AG20443 (cell line): ENCODE measurements at places on chromosomes 1 and 21.

DNA sequence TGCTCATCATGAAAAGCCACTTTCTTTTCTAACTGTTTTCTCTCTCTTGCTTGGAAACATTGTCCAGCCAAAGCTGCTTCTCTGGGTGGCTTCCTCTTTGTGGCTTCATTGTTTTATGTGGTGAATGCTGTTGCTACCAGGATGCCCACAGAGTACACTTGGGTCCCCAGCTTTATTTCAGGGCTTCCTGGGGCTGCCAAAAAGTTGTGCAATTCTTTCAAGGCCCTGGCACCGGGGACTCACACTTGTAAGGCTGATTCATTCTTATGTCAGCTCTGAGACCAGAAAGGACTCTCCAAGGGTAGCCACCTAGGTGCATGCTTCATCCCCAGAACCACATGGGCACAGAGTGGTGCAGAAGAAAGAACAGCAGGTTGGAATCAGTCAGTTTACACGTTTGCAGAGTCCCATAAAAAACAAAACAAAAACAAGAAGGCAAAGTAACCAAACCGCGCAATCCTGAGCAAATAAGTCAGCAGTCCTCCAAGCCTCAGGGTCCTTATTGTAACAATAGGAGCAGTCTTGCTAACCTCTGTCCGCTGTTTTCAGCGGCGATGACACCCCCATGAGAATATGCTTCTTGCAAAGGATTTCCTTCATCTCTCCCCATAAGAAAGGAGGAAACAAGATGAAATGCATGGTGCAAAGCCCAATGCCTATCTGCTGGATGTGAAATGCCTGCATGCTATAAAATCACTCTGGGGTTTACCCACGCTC is 89.9 kb upstream of the SSX2IP start:
- peak; percentile 42 for DNase-seq

DNA sequence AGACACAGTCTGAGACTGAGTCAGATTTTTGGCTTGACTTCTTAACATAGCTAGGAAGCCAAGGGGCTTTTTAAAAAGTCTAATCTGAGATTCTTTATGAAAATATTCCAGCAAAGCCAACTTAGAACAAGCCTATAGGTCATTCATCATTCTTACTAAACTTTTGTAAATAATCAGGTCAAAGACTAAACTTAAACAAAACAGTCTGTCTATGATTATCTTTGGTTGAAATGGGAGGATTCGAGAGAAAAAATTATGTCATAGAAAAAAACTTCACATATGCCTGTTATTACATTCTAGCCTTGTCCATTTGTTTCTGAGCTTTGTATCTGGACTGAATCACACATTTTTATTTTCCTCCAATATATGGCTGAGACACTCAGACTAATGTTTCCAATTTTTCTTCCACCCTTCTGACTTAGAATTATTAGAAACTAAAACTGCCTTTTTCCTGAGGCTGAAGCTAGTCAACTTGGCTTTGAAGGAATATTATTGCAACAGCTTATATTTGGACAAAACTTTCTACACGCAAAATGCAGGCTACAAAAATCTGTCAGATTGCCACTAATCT is 83.3 kb downstream of the ETS2 start:
- no peak for DNase-seq

DNA sequence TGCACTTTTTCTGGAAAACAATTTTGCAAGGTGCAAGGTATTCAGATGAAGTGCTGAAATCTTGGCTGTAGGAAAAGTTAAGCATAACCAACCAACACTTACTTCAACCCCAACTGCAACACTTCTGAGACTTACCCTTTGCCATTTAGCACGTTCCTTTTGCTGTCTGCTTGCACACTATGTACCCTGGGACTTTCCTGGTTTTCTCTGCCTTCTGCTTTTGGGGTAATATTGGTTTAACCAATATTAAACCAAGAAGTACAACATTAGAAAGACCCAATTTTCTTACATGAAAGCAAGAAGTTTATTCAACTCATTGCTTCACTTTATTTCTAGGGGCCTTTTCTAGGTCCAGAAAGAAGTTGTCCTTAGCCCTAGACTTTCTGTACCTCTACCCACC is 193.0 kb downstream of the HLX start:
- DNase-seq, result no peak

- no peak for DNase-seq
Measured at GRCh38 chr1:15935056-15935950, 40.6 kb downstream of the ZBTB17 start.

- DNase-seq, result no peak
Measured at GRCh38 chr1:30706528-30706927, 16.9 kb downstream of the MATN1 start.

- DNase-seq, result no peak
Measured at GRCh38 chr1:46484783-46485490, 4.7 kb upstream of the DMBX1 start.

- no peak for DNase-seq
Measured at GRCh38 chr21:38759413-38759812, 46.3 kb upstream of the ETS2 start.

GRCh38 chr1:160846281-160846680 is 16.4 kb downstream of the CD244 start:
- no peak for DNase-seq

DNA sequence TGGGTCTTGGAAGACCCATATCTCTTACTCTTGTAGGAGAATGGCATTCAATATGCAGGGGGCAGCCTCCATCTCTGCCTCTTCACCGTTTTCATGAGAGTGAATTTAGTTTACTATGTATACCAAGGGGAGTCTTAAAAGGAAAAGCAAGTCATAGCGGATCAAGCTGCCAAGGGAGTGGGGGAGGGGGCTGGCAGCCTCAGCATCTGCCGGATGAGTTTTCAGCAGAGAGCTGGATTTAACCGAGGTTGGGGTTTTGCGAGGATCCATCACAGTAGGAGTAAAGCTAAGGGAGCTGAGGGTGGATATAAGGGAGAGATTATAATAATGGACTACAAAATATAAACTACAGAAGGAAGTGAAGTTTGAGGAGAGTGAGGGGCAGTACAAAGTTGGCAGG is 9.9 kb downstream of the CD160 start:
- no peak for DNase-seq

DNA sequence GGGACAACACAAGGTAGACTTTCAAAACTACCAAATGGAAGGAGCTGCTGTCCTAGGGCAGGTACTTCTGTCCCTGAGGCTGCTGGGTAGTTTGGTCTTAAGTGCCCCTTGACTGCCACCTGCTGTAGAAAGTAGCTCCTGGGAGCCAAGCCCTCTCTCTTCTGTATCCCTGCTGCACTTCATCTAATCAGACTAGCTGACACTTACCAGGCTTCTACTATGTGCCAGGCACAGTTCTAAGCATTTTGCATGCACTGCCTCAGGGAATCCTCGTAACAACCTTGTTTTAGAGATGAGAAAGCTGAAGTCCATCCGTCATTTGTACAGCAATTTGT is 15.9 kb upstream of the SRSF4 start:
- DNase-seq, result peak; percentile 43

DNA sequence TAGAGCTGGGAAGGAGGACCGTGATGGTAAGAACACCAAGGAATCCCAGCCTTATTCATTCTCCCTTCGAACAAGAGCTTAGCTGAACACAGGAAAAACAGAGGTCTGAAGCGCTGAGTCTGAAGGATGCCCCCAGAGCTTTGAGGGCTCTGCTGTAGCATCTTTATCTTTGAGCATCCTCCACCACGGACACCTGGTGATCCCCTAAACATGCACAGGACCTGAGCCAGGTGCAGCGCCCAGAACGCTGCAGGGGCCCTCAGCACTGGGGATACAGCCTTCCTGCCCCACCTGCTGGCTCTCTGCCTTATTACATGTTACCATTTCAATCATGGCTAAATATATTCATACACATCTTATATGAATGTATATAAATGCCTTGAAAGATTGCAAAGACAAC is 7.7 kb upstream of the GPATCH4 start:
- DNase-seq, result no peak
